Epithelial cell of proximal tubule (primary cell): ENCODE measurements at places on chromosomes 3 and 15. TPM values are rescaled to one million over a fixed set of nuclear protein-coding genes. Genes with fewer than 3 reads are reported as not detected.

- DNase-seq, result no peak
Measured at GRCh38 chr15:22806156-22806555, 19.7 kb downstream of the NIPA1 start.

The LSAMP gene
- 0.87 and 5.1 TPM in 2 replicates for total RNA-seq

The GMPPB gene
- 50.4 and 88.9 TPM in 2 replicates for total RNA-seq

The TMC3 gene
- not detected in 2 replicates for total RNA-seq

The CHAC1 gene
- total RNA-seq, result 14.3 and 23.8 TPM in 2 replicates
